ENCODE measurements at places on chromosomes 6 and 20. TPM values are rescaled to one million over a fixed set of nuclear protein-coding genes. Genes with fewer than 3 reads are reported as not detected.
A peak's percentile ranks its signal among the peaks of the same experiment; 100 is the strongest.

RWDD2A gene
- total RNA-seq: 5.9 TPM

CASS4 gene
- total RNA-seq: 1.1 TPM

NKX2-2 gene
- total RNA-seq: 2.4 TPM

SPATS1 gene
- total RNA-seq: not detected

ABHD16B gene
- not detected for total RNA-seq

KCNS1 gene
- total RNA-seq: 1.2 TPM

ZNF217 gene
- total RNA-seq: 11.7 TPM

FABP7 gene
- total RNA-seq: 266 TPM

DDO gene
- 0.45 TPM for total RNA-seq

ENPP1 gene
- 1.6 TPM for total RNA-seq

GNRH2 gene
- total RNA-seq: not detected

HLA-DRA gene
- 3.6 TPM for total RNA-seq

GRCh38 chr6:27547157-27548075 lies 74.5 kb upstream of the ZNF184 start:
- DNase-seq: no peak

GRCh38 chr20:33305589-33306057 lies 22.6 kb downstream of the BPIFB1 start:
- DNase-seq: no peak

- DNase-seq: peak; percentile 97
These were observed 12.4 kb upstream of the HMGA1 start for GRCh38 chr6:34223956-34224940.

DNA sequence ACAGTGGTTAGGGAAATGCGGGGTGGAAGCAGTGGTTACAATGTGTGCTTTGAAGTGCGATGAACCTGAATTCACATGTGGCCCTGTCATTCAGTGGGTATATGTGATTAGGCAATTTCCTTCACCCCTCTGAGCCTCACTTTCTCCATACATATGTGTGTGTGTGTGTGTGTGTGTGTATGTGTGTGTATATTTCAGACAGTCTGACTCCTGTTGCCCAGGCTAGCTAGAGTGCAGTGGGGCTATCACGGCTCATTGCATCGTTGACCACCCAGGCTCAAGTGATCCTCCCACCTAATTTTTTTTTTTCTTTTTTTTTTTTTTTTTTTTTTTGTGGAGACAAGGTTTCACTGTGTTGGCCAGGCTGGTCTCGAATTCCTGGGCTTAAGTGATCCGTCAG lies 6.3 kb downstream of the PPP1R14C start:
- no peak for DNase-seq

DNA sequence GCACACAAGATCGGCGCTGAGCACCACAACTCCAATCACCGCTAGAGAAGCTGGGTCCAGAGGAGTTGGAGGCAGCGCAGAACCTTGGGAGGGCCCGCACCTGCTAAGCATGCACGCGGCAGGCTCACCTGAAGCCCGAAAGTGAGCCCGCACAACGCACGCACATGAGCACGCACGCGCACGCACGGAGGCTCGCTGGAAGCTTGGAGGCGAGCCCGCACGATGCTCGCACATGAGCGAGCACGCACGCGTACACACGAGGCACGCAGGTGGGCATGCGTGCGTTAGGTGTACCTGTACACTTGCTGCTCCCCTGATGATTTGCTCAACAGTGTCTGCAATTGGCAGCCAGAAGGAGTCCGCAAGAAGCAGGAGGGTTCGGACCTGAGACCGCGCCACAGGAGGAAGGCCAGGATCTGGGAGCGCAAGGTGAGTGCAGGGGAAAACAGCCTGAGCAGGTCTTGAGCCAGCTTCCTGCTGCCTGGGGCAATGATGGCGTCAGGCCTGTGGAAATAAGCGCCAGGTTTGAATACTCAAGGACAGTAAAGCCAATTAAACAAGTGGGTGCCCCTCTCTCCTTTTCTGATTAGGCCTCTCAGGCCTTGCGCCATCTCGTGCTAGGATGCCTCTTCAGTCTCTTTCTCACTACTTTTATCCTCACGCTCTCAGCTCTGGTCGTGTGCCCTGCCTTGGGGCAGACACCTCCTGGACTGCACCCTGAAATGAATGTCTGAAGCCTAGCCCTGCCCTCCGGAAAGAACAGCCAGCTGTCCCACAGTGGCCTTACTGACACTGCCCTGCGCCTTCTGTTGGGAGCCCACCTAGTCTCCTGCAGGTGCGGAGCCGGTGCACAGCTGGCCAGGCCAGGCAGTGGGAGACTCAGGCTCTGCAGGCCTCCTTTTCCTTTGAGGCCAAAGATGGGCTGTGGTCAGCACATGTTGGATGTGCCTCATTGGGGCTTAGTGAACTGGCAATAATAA lies 340.4 kb downstream of the CDC5L start:
- no peak for DNase-seq

- DNase-seq: no peak
These were observed 12.3 kb downstream of the CST5 start for GRCh38 chr20:23867152-23867776.

DNA sequence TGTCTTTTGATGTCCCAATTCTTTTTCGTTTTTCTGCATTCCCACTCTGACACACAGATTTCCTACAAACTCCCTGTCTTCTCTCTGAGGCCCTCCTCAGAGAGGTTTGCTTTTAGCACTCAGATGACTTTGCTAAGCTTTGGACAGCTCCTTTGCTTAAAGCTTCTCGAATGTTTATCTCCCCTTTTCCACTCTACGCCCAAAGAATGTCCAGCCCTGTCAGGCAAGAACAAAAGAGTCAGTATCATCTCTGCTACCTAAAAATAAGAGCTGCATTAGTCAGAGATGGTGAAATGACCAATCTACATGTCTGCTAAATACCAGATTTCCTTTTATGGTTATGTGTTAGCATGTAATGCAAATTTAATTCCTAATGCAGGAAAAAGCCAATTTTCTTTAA lies 56.8 kb downstream of the PREP start:
- no peak for DNase-seq

GRCh38 chr6:31765910-31766794 lies 3.7 kb downstream of the SAPCD1 start:
- DNase-seq: no peak

DNA sequence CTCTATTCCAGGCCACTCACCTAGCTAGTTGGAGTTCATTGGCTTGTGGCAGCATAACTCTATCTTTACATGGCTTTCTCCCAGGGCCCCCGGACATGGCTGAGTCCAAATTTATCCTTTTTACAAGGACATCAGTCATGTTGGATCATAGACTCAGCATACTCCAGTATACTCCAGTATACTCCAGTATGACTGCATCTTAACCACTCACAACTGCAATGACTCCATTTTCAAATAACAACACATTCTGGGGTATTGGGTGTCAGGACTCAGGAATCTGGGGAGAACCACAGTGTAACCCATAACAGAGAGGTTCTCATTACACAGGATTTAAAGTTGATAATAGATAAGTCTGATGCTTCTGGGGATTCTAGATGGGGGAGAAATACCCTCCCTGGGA lies 53.8 kb upstream of the TSHZ2 start:
- no peak for DNase-seq

DNA sequence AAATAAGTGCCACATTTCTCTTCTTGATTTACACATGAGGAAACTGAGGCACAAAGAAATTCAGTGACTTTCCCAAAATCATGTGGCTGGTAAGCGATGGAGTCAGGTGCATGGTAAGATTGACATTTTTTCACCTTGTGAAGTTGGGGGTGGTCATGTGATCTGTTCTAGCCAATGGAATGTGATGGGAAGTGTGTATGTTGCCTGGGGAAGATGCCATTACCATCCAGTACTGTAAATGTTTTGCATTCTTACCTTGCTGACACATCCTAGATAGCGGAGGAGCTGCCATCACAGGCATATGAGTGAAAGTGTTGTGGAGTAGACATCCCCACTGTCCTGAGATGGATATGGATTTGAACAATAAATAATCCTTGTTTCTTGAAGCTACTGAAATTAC lies 499.6 kb upstream of the SULF2 start:
- no peak for DNase-seq

DNA sequence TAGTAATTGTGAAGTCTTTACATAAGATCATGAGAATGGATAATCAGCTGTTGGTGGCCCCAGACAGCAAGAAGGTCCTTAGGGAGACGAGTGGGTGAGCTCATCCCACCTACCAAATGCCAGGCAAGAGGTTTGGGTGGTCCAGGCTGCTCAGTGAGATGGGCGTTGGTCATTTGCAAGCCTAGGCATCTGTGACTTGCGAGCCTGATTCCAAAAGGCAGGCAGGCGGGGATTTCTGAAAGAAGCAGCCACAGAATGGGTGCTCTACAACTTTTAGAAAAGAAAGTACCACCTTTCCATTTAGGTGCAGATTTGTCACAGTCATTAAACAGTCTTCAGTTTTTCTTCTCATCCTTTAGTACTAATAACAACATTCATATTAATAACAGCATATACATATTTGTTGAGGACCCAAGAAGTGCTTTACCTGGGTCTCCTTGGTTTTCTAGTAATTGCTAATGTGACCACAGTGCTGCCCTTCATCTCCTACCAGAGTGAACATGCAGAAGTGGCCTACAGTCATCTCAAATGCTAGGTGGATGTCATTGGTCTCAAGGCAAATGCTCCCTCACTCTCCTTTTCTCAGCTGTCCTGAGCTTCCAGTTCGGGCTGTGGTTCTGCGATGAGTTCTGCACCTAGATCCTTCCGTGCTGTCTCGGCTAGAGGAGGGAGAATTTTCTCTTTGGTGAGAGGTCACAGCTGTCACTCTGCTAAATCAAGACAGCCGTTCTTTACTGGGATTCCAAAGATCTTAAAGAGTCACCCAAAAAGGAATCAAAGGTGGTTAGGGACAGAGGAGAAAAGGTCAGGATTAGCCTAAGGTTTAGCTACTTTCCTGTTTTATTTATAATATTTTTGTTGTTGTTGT lies 2.7 kb downstream of the WRNIP1 start:
- no peak for DNase-seq

DNA sequence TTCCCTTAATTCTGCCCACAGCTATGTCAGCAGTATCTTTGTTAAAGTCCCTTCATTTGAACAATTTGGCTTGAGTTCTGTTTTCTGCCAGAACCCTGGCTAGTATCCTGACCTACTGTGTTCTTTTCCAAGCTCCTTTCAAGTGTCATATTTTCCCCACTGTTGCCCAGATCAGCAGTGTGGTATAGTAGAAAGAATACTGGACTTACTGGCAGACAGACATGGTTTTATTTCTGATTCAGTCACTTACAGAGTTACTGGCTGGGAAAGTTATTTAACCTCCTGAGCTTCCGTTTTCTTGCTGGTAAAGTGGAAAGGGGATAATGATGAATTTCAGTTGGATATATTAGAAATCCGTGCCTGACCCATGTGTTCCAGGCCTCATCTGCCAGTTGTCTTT lies 39.8 kb upstream of the RAB23 start:
- DNase-seq: peak; percentile 7

- no peak for DNase-seq
These were observed 365.3 kb upstream of the PTCHD4 start for GRCh38 chr6:48476257-48476656.

DNA sequence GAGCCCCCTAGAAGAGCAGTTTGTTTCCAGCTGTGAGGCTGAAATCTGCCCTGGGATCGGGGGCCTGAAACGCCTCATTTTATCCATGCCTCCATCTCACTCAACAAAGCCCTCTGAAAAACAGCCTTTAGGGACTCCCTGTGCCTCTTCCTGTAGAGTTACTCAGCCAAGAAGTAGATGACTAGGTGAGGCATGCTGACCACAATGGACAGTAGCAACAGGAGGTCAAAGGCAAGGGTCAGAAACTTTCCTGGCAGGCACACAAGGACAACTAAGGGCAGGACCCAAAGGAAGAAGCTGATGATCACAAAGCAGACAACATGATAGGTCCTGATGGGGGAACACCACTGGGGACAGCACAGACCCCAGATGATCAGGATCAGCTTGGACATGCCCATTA lies 12.8 kb downstream of the MAS1L start:
- no peak for DNase-seq

DNA sequence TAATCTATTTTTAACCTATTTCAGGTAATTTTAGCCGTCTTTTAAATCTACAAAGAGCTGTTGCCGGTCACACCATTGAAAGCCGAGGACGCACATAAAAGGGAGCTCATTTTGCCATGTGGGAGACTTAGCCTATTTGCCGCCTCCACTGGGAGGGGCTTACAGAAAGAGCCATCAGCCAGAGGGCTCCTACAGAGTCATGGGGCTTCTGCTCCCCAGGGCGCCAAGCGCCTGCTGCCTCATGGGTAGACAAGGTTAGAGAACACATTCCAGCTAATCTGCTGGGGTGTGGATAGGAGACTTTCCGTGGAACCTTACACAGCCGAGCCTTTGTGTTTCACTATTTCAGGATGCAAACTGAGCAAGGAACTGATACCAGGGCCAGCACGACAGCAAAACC lies 12.6 kb downstream of the PCMTD2 start:
- DNase-seq: no peak

DNA sequence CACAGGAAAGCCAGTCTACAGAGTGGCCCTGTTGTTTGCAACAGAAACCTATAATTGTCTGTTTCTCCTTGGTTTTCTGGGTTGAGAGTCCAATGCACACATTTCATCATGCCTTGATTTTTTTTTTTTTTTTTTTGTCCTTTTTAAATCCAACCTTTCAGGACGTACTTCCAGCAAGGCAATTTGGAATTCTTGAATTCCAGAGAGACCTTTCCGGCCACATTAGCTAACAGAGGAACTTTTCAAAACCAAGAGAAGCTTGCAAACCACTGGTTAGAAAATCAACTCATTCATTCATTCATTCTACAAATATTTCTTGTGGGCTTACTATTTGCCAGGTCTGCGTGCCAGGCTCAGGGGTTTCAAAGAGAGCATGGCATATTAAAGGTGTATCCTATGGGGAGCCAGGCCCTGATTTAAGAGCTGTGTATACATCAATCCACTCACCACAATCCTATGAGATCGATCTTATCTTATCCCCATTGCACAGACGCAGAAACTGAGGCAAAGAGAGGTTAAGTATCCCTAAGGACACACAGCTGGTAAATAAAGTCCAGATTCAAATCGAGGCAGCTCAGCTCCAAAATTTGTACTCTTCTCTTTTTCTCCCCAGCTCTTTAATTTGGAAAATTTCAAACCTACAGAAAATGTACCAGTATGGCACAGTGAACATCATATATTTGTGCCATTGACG lies 43.0 kb downstream of the EYA2 start:
- no peak for DNase-seq

GRCh38 chr6:11802886-11803590 lies 24.4 kb upstream of the ADTRP start:
- DNase-seq: no peak

DNA sequence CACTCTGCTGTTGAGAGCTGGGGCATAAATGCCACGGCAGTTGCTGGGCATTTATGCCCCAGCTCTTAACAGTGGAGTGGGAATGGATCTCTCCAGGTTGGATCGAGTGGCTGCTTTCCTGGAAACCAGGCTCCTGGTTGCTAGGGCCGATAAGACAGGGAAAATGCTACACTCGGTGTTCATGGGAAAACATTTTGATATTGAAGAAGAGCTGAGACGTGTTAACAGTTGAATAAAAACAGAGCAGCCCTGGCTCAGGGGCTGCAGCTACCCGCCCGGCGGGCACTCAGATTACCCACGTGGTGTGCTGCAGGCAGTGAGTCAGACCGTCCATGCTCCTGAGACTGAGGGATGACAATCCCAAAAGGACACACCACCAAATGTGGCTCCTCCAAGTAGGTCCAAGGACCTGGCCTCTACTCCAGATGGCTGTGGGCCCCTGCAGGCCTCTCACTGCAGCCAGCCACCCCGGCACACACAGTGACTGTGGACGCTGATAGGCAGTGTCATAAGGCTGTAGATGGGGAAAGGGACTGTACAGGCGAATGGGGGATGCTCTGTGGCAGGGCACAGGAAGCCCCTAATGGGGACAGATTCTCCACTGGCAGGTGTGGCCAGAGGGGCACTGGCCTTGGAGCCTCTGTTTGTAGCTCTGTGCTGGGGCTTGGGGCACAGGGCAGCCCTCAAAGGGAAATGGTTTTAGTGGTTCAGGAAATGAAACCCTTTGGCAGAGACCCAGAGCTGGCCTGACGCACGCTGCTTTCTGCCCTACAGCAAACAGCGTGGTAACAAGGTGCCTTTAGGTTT lies 237.8 kb downstream of the LY86 start:
- peak; percentile 9 for DNase-seq

Measured in cerebellum (tissue), 4 donors.